IPS DF 19.7 (cell line): ENCODE measurements at places on chromosomes 7 and 10.

DNA sequence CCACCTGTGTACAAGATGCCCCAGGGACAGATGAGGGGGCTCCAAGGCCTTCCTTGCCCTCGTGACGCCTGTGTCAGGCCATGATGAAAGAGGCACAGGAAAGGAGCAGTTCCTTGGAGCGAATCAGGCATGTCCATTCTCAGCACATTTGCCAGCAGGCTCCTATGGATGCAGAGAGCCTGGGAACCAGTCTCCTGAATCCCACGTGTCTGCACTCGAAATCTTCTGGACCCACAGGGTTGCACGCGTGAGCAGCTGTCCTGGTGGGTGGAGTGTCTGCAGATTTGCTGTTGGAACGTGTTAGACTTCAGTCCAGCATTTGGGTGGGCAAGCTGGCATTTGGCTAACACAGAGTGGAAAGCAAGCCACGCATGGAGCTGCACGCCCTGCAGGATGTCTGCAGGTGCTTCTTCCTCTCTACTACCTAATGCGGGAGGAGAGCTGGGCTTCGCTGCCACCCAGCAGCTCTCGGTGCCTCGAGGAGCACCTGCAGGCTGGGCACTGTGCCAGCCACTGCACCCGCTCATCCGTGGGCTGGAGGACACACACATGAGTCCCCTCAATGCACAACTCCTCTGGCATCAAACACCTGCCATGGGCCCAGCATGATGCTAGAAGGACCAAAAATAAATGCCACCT is 140.7 kb downstream of the PAXIP1 start:
- DNase-seq: no peak

- no peak for DNase-seq
Measured at GRCh38 chr10:16681521-16681920, 135.7 kb downstream of the RSU1 start.

GRCh38 chr10:131825150-131825848 is 75.5 kb upstream of the PPP2R2D start:
- DNase-seq: peak; percentile 3

DNA sequence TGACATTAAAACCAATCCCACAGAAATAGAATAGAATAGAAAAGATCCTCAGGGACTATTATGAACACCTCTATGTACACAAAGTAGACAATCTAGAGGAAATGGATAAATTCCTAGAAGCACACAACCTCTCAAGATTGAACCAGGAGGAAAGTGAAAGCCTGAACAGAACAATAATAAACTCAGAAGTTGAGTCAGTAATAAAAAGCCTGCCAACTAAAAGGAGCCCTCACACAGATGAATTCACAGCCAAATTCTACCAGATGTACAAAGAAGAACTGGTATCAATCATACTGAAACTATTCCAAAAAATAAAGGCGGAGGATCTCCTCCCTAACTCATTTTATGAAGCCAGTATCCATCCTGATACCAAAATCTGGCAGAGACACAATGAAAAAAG is 220.3 kb upstream of the HPS1 start:
- DNase-seq: no peak
